NCI-H1436 treated with DMSO at 0.1 percent for 48 hours (cell line): ENCODE measurements at places on chromosomes 1 and 21.

DNA sequence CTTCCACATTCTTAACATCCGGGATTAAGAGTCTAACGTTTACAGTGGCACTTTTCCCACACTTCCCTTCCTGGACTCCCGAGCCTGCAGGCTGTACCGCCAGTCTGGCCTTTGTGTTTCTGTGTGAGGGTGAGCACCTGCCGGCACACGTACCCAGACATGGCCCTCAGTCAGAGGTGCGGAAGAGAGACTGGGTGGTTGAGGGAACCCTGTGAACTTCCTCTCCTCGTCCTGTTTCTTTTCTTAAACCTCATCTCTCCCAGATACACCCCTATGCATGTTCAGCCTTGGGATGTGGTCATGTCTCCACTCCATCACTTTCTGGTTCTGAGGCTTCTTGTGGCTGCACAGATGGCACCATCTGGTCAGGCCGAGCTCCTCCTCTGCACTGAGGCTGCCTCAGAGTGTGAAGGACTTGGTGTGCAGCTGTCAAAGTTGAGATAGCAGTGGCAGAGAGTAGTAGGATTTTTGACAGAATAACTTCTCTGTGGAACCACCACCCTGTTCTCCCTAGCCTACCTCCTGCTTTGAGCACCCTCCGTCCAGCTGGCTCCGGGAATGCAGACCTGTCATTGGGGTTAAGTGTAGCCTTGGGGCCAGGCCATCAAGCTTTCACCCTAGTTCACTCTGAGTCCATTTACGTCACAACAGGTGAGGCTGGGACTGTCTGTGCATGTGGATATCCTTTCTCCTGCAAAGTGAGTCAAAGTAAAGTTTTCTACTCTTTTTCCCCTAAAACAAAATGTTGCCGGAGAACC lies 31.4 kb downstream of the VASH2 start:
- DNase-seq = no peak

GRCh38 chr1:36327421-36328087 lies 4.1 kb upstream of the EVA1B start:
- DNase-seq = no peak

GRCh38 chr1:117627546-117628130 lies 21.8 kb downstream of the TENT5C start:
- DNase-seq = no peak

- no peak for DNase-seq
These were observed 57.2 kb downstream of the EPHB2 start for GRCh38 chr1:22767852-22768251.

DNA sequence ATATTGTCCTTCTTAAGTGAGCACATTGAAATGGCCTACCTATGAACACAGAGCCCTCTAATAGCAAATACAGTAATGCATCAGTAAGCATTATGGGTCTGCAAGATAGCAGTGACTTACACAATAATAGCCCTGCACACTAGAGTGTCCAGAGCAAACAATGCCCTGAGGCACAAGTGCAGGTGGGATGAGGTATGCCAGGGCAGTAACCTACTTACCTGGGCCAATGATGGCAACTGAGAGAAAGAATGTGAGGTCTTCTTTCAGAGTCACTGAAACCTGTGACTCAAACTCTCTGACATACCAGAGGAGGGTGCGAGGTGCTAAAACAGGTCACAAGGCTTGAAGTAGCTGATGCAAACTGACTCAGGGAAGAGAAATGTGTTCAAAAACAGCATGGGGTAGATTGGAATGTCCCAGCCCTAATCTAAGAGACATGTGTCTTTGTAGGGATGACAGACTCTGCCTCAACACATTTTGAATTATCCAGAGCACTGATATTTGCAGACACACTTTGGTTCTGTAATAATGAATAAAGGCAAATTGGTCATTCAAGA lies 168.5 kb upstream of the RUNX1 start:
- no peak for DNase-seq

DNA sequence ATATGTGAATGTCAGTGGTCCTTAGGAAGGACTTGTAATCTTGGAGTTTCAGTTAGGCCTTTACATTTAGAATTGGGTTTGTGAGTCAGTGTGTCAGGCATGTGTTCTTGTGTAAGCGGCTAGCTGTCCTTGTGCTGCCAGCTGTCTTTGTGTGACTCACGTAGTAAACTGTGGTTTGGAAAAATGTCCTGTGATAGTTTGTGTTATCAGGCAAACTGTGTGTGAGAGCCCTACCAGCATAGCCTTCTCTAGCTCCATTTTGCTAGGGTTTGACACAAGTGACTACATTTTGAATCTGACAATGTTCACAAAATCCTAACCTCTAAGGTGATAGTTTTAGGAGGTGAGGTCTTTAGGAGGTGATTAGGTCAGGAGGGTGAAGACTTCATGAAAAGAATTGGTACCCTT lies 6.9 kb upstream of the SLC35D1 start:
- no peak for DNase-seq

DNA sequence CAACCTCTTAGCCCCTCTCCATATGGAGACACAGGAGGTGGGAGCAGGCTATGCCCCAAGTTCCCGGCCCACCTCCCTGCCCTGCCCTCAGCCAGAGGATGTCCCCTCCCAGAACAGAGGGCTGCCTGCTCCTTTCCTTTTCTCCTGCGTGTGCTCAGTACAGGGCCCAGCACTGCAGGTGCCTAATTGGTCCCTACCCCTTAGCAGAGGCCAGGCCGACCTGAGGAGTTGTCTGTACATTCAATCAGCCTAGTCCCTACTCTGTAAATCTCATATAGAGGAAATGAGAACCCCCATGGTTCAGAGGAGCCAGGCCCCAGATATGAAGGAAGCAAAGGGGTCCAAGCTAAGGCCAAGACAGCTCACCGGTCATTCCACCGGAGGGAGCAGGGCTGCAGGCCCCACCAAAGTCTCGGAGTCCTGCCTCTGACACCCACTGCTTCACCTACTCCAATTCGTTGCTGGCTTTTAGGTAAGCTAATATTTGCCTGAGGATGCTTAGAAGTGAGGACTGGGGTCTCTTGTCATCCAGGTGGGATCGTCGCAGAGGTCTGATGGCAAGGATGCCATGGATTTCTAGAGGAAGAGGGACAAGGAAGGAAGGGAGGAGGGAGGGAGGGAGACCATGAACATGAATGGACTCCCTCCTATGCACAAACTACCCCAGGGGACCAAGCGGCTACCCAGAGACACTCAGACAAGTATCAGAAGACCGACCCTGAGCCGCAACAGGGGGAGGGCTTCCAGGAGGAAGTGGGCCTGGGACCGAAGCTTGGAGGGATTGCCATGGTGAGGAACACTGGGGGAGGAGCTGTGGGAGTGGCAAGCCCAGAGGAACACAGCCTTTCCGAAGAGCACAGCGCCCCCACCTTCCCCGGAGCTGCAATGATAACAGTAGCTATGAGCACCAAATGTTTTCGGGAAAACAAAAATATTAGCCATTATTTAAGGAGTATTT lies 30.4 kb upstream of the FOXO6 start:
- no peak for DNase-seq

DNA sequence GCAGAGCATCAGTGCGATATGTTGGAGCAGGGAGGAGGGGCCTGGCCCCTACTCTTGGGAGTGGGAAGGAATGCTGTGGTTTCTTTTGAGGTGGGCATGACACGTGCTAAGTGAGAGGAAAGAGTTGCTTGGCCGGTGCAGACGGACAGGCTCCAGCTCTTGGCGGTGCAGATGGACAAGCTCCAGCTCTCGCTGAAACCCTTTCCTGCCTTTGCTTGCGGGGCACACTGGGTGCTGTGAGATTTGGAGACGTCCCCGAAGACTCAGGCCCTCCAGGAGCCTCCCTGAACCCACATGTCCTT lies 15.9 kb downstream of the PDXK start:
- no peak for DNase-seq

GRCh38 chr21:17911628-17912027 lies 92.5 kb upstream of the C21orf91 start:
- no peak for DNase-seq

GRCh38 chr1:77976433-77977076 lies 2.3 kb downstream of the FUBP1 start:
- no peak for DNase-seq

- no peak for DNase-seq
These were observed 1.2 kb downstream of the LRP8 start for GRCh38 chr1:53326598-53327181.

GRCh38 chr1:235325854-235326253 lies 2.1 kb downstream of the ARID4B start:
- DNase-seq = no peak

- DNase-seq = no peak
These were observed 85.3 kb upstream of the RGS4 start for GRCh38 chr1:162983671-162984425.

- DNase-seq = no peak
These were observed 3.6 kb downstream of the CHAF1B start for GRCh38 chr21:36388835-36389234.

DNA sequence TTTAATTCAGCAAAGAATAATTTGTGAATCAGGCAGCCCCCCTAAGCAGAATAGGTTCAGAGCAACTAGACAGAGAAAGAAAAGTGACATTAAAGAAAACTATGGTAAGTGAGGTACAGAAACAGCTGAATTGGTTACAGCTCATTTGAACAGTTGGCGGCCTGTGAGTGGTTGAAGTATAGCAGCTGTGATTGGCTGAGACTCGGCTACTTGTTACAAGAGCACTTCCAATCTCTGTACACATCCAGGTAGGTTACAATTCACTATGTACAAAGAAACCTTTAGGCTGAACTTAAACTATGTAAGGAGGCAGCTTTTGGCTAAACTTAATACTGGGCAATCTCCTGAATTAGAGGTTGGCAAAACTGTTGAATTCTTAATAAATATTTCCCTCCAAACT lies 171.1 kb upstream of the LHX8 start:
- DNase-seq = no peak

DNA sequence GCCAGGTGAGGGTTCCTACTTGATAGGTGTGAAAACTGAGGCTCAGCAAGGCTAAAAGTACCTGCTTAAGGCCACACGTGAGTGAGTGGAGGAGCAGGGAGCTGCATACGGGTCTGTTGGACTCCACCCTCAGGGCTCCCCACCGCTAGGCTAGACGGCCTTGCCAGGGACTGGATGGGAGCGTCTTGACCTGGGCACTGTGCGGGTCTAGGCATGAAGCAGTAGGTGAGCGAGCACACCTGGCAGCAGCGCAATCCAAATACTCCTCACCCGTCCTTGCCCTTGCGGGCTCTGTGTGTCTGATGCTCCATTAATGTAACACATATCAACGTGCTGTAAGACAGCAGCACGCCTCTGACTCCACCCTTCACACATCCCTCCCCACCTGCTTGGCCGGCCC lies 94.0 kb downstream of the LACTBL1 start:
- no peak for DNase-seq

DNA sequence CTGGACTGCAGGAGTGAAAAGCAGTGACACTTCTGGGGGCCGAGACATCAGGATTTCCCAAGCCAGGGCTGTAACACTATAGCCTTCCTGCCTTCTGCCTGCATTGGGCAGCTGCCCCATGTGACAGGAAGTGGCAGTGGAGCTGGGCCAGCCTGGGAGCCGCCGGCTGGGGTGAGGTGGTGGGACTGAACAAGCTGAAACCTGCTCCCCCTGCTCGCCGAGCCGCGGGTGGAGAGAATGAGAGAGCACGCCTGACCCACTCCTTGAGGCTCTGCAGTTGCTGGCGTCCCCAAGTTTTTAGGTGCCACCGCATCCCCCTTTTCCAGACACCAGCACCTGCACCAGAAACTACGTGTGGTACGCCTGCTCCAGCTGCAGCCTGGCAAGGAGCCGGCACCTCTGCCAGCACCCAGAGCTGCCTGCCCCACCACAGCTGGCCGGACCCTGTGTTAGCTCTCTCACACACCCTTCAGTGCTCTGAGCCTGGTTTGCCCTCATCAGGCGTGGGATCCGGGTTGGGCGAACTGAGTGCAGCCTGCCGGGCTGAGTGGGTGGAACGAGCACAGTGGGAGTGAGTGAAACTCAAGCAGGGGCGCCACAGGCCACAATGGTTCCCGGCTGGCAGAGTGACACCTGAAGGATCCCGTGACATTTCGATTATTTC lies 119.4 kb downstream of the AKT3 start:
- DNase-seq = no peak

DNA sequence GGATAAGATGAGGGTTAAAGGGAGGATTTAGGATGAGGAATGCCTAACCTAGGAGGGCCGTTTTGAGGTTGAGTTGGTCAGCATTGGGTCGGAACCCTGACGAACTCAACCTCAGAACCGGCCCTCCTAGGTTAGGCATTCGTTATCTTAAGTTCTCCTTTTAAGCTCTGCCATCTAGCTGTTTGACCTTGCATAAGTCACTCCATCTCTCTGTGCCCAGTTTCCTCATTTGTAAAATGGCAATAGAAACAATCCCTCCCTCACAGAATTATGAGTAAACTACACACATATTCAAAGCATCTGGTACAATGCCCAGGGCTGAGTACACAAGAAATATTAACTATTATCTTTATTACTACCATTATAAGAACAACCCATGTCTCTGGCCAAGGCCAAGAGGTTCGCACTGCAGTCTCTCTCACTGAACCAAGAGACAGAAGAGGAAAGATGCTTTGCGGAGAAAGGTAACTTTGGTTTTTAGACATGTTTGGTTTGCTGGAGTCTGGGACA lies 4.8 kb downstream of the ABCB10 start:
- DNase-seq = no peak

DNA sequence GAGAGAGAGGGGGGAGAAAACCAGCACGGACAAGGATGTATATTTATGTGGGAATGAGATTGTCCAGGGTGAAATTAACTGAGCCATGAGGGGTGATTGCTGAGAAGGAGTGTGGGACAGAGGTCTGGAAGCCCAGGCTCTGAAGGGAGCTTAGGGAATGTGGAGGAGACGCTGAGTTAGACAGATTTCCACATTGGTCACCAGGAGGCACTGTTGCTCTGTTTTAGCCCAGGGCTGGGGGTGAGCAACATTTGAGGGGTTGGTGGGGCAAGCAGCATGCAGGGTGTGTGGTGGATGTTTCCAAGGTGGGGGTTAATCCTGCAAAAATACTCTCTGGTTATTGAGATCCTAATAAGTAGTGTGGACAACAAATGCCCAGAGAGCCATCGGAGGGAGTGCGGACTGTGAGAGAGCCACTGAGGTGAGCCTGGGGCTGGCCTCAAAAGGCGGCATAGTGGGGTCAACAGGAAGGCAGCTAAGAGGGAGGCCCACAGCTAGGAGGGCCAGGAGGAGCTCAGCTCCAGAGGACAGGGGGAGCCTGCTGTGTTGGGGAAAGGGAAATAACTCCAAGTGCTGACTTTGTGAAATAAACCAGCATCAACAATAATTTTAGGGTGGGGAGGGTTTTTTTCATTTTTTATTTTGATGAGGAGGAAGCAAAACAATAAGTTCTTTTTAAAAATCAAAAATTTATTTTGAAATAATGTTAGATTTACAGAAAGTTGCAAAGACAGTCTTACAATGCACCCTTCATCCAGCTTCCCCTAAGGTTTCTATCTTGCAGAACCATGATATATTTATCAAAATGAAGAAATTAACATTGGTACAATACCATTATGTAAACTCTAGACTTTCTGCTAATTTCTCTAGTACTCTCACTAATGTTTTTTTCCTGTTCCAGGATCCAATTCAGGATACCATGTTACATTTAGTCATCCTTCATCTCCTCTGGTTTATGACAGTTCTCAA lies 82.8 kb upstream of the CD34 start:
- no peak for DNase-seq
